ENCODE measurements at places on chromosomes 1 and 21. TPM values are rescaled to one million over a fixed set of nuclear protein-coding genes. Genes with fewer than 3 reads are reported as not detected.

LRRC39 gene
- not detected for polyA plus RNA-seq

- DNase-seq: no peak
These were observed 4.0 kb downstream of the S100A16 start for GRCh38 chr1:153608742-153609584.

- no peak for DNase-seq
These were observed 6.8 kb downstream of the RGS5 start for GRCh38 chr1:163195728-163196448.

DNA sequence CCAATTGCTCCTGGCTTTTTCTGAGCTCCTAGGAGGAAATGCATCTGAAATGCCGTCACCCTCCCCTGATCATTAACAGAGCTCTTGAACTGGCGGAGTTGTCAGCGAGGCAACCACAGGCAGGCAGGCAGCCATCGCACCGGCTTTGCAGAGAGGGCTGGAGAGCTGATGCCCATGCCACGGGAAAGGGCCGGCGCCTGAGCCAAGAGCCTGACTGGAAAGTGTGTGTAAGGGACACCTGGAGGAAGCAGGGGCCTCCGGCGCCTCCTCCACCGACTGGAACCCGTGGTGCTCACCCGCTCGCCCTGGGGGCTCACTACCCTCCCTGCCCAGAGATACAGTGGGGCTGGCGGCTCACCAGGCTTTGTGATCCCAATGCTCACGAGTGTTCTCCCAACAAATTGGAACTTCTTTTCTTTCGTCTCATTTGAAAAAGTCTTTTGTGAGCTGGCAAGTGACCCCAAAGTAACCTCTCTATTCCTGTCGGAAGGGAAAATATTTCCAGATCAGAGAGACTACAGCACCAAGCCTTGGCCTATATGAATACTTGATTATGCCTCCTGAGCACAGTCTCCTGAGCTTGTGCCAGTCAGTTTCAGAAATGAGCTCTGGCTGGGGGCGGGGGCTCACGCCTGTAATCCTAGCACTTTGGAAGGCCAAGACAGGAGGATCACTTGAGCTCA is 97.7 kb upstream of the SLC25A33 start:
- DNase-seq: no peak

SH2D5 gene
- polyA plus RNA-seq: not detected

GRCh38 chr21:25176637-25177412 is 430.5 kb downstream of the MRPL39 start:
- no peak for DNase-seq

GRCh38 chr21:33259995-33260394 is 6.2 kb upstream of the IL10RB start:
- no peak for DNase-seq

DTL gene
- not detected for polyA plus RNA-seq

DNA sequence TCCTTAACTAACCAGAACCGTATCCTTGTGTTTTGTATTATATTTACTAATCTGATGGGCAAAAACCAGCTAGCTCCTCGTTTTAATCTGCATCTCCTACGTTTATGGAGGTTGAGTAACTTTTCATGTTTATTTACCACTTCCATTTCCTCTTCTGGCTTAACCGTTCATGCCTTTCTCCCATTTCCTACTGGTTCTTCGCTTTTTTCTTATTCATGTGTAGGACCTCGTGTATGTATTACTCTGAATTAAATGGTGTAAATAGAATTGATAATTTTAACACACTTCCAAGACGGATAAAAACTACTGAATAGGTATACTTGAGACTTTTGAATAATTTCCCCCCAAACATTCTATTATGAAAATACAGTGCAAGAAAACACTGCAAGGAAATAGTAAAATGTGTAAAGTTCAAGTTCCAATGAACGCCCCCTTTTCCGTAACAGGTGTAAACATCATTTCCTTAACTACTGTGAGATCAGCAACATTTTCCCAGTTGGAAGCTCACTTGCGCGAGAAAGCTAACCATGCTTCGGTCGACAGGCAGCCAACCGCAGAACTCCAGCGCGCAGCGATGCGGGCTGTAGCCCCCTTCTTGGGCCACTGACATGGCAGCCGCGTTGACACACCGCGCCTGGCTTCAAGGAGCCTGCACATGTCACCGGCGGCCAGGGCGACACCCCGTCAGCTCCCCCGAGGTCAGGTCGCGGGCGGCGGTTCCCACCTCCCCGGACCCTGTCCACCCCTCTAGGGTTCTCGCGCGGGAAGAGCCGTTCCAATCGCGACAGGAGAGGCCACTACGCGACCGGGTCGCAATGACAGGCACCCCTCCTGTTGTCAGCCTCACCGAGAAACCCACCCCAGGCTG is 816 bp downstream of the EDEM3 start:
- peak; percentile 44 for DNase-seq

DNA sequence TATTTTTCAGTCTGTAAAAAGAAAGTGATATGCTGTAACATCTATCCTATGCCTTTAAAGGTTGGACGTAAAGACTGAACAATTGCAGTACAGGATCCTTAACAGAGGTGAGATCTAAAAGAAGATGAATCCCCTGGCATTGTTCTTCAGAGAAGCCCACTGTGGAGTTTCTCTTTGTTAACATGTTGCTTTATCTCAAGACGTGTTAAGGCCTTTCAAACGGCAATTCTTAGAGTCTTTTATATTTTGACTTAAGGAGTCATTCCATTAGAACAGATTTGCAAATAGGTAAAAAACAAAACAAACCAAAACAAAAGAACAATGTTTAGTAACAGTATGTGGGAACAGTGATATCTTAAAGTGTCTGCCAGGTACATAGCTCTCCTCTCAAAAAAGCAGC is 225.1 kb upstream of the ZP4 start:
- no peak for DNase-seq

DNA sequence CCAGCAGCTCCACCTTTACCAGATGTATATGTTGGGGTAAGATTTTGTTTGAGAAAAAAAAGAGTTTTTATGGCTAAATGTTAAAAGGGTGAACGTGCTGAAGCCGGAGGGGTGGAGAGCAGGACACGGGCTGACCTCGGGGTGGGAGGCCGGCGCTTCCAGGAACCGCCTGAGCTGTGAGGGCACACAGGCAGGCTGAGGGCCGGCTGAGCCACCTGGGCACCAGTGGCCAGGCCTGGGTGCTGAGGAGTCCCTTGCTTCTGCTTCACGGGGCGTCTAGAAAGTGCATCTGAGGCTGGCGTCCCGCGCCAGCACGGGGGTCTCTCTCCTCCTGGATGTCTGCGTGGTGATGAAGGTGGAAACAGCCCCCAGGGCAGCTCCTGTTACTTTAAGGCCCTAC is 33.6 kb upstream of the ADARB1 start:
- DNase-seq: no peak

DNA sequence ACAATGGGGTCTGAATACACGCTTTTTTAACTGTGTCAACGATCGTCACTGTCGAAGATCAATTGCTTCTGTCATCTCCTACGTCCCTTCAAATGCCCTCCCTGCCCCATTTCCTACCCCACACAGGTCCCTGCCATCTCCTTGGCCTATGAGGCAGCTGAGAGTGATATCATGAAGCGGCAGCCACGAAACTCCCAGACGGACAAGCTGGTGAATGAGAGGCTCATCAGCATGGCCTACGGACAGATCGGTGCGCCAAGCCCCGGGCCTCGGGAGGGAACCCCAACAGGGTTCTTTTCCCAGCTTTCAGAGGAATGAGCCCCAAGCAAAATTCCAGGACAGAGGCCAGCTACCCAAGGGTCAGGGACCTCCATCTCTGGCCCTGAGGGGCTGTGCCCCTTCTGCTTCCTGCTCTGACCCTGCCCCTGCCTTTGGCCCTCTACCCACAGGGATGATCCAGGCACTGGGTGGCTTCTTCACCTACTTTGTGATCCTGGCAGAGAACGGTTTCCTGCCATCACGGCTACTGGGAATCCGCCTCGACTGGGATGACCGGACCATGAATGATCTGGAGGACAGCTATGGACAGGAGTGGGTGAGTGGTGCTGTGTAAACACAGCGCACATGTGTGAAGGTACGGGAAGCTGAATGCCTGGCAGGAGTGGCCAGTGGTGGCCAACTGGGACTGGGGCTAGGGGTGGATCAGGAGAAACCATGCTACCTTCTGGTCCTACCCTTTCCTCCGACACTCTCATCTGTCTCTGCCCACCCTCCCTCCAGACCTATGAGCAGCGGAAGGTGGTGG is 15.1 kb upstream of the ATP1A4 start:
- no peak for DNase-seq

LRRC71 gene
- polyA plus RNA-seq: not detected

DNA sequence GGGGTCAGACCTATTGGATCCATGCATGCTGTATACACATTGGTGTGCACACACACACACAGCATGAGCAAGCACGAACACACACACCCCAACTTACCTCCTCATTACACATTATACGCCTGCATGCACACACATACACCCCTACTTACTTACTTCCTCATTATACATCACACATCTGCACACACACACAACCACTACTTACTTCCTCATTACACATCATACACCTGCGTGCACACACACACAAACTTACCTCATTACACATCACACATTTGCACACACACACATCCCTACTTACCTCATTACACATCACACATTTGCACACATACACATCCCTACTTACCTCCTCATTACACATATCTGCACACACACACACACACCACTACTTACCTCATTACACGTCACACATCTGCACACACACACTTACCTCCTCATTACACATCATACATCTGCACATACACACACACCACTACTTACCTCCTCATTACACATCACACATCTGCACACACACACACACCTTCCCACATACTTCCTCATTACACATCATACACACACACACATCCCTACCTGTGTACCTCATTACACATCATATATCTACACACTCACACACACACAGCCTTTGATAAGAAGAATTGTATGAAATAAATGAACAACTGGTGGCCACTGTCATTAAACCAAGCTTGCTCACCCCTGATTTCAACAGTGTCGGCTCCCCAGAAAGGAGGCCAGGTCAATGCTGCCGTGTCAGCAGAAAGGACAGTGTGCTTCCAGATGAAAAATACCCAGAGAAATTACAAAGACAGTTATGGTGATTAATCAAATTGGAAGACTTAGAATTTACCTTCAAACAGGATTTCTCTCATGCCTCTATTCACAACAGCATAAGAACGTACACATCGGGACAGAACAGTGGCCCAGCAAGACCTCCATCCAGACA is 117.8 kb downstream of the SETD4 start:
- peak; percentile 11 for DNase-seq

- DNase-seq: no peak
These were observed 137.4 kb downstream of the FGGY start for GRCh38 chr1:59434336-59434735.

KRTAP20-4 gene
- not detected for polyA plus RNA-seq

DNA sequence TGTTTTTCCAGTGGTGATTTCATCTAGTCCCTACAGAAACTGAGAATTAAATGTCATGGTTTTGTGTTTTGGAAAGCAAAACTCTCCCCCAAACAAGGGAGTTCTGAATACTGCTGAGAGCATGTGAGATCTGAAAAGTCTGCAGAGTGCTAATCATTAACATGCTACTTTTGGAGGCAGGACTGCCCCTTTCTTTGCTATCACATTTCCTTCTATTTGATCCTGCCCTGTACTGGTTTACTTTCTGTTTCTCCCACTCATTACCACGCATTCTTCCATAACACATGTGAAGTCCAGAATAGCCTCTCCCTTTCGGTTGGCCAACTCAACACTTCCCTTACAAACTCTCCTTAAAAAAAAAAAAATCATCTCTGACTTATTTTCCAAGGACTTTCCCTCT is 63.6 kb downstream of the GADD45A start:
- no peak for DNase-seq

KCNK2 gene
- not detected for polyA plus RNA-seq

GRCh38 chr1:31691951-31692350 is 11.9 kb downstream of the COL16A1 start:
- DNase-seq: no peak

- DNase-seq: no peak
These were observed 19.2 kb downstream of the OLFML2B start for GRCh38 chr1:162004441-162004950.

GRCh38 chr1:109902204-109902985 is 8.3 kb upstream of the CSF1 start:
- no peak for DNase-seq

DNA sequence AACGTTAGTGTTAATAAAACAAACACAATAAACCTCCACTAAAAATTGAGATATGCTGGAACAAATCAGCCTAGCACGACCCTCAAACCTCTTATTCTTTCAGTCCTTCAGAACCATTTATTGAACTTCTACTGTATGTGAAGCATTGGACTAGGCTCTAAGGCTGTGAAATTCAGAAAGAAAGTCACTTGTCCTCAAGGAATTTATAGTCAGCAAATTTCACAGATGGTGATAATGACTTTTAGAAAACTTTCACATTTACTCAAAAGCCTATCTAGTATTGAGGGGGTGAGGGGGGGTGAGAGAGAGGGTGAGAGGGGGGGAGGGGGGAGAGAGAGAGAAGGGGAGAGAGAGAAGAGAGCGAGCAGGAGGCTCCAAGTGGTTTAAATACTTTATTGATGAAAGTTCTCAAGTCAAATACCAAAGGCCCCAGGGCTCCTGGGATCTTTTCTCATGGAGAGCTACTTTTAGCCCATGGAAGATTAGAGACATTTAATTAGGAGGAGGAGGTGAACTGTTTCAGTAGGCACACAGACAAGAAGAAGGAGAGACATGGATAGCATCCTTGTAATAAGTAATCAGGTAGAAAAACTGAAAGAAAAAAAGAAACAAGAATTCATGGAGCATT is 66.3 kb upstream of the SSX2IP start:
- no peak for DNase-seq

- no peak for DNase-seq
These were observed 150.1 kb downstream of the APP start for GRCh38 chr21:26020510-26020909.

GRCh38 chr1:186839041-186839400 is 10.3 kb downstream of the PLA2G4A start:
- no peak for DNase-seq

DNA sequence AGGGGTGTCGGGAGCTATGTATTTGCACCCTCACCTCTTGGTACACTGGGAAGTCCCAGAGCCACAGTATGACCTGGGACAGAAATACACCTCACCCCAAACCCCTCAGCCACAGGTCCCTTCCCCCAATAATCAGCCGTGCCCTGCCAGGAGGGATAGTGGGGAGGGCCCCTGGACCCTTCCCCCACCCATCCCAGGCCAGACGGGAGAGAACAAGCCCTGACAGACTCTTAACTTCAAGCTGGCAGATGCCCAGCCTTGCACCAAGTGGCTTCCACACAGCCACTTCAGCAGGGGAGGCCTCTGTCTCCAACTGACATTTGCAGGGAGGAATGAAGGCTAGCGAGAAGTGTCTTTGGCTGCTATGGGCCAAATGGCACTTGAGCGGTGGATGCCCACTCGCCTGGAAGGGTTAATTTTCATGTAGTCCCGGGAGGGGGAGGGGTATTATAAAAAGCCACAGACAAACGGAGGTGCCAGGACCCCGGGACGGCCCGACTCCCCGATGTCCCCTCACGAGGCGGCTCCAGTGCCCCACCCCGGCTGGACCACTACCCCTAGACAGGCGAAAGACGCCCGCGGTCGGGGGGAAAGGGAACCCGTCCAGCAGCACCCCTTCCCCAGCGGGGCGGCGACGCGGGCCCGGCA is 495 bp downstream of the SYNC start:
- DNase-seq: no peak

CFAP74 gene
- not detected for polyA plus RNA-seq

- DNase-seq: no peak
These were observed 9.9 kb upstream of the BACE2 start for GRCh38 chr21:41158026-41158425.

LRRIQ3 gene
- 0.13 TPM for polyA plus RNA-seq

ASAP3 gene
- polyA plus RNA-seq: 0.27 TPM
